ENCODE measurements at places on chromosomes 7 and 10.

DNA sequence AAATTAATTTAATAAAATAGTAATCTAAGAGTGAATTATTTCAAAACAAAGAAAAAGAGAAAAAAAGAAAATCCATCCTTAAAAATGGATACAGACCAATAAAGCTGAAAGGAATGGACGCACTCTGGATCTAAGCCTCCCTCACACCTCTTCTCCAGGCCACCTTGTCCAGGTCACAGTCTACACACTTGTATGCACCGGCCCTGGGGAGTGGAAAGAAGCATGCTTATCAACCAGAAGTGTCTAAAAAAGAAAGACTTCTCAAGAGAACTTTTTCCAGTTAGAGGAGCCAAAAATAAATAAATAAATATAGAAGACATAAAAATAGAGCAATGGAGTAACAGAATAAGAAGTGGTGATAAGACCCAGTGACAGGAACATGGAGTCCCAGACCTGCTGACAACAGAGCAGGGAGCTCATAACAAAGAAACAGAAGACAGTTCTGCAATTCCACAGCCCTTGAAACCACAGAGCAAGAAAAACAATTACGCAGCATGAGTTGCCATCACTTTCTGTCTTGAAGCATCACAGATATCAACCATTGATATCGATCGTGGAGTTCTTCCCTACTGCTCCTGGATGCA is 311.7 kb upstream of the NFE2L3 start:
- DNase-seq, result no peak

GRCh38 chr10:126101736-126102135 is 205.4 kb downstream of the FANK1 start:
- DNase-seq, result no peak

GRCh38 chr7:84092207-84092606 is 102.4 kb downstream of the SEMA3A start:
- no peak for DNase-seq

DNA sequence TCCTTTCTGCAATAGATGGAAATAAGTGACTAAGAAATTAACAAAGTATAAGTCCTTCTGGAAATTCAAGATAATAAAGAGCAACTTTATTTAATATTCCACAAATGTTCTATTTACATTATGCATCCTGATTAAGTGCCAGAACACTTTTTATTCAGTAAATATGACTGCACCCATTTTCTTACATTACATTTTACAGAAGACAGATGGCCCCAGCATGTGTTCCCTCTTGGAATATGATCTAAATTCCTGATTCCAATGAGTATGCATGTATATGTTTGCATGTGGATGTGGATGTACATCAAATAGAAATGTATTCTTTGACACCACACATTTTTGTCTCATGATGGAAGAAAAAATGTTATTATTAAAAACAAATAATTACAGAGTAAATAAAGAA is 628.7 kb upstream of the SEMA3D start:
- DNase-seq, result no peak

GRCh38 chr10:61189912-61190311 is 245.9 kb upstream of the RHOBTB1 start:
- no peak for DNase-seq

- no peak for DNase-seq
These were observed 74.2 kb downstream of the CTNNA3 start for GRCh38 chr10:67621834-67622233.

DNA sequence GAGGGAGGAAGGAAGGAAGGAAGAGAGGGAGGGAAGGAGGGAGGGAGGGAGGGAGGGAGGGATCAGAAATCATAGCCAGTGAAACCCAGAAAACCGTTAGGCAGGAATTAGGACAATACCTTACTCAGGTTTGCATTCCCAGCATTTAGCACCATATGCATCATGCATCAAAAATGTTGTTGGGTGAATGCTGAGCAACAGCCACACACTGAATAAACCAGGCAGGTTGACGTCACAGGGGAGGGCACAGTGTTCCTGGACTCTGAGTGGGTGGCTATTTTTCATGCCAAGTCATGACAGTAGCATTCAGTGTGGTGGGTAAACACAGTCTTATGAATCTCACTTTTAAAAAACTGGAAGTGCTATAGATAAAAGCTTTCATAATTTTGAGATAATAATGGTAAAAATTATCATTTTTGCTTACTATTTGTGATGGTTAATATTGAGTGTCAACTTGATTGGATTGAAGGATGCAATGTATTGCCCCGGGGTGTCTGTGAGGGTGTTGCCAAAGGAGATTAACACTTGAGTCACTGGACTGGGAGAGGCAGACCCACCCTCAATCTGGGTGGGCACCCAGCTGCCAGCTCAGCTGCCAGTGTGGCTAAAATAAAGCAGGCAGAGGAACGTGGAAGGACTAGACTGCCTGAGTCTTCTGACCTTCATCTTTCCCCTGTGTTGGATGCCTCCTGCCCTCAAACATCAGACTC is 199.1 kb upstream of the PRKCQ start:
- no peak for DNase-seq

DNA sequence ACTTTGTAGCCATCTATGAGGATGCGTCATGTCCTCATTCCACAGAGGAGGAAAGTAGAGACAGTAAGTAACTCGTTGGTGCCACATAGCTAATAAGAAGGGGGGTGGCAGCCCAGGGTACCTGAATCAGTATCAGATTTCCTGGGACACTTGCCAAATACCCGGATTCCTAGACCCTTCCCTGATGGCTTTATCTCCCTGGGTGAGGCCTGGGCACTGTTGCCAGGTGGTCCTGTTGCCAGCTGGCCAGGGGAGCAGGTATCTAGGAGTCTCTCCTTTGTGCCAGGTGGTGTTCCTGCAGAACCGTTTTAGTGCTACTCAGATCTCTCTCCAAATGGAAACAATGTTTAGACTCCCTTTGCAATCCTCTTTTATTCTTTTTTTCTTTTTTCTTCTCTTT is 12.7 kb downstream of the SLC29A3 start:
- no peak for DNase-seq

- no peak for DNase-seq
These were observed 85.1 kb upstream of the KMT2C start for GRCh38 chr7:152520861-152521302.

GRCh38 chr7:116100626-116101025 is 70.1 kb upstream of the TFEC start:
- no peak for DNase-seq

- DNase-seq, result no peak
These were observed 384.2 kb upstream of the FOXK1 start for GRCh38 chr7:4297918-4298219.

- no peak for DNase-seq
These were observed 217.6 kb downstream of the GFRA1 start for GRCh38 chr10:116055252-116055916.

DNA sequence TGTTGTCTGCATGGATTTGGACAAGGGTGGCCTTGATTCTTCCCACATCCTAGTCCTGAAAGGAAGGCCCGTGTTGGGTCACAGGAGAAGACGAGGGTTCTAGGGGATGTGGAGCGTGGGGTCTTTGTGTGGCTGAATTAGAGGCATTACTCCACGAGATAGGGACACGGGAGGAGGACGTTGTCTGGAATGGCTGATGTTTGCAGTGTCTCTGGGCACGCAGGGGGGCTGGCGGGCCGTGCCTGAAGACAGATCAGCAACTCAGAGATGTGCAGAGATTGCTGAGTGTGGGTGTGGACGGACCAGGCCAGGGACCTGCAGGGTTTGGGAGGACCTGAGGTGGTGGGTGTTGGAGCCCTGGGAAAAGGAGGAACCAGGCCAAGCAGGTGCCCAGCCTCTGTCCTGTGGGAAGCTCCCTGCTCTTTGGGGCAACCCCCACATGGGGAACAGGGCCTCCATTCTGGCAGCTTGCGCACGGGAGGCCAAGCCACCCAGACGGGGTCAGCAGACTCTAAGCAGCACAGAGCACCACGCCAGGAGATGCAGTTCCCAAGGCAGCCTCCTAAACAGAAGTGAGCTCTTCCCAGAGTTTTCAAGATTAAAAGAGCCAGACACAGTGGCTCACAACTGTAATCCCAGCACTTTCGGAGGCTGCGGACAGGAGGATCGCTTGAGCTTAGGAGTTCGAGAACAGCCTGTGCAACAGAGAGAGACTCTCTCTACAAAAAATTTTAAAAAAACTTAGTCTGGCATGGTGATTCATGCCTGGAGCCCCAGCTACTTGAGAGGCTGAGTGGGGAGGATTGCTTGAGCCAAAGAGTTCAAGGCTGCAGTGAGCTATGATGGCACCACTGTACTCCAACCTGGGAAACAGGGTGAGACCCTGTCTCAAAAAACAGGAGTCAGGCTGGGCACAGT is 71.0 kb upstream of the GTF2I start:
- no peak for DNase-seq

GRCh38 chr7:48548667-48549066 is 375.7 kb upstream of the CDC14C start:
- DNase-seq, result no peak

DNA sequence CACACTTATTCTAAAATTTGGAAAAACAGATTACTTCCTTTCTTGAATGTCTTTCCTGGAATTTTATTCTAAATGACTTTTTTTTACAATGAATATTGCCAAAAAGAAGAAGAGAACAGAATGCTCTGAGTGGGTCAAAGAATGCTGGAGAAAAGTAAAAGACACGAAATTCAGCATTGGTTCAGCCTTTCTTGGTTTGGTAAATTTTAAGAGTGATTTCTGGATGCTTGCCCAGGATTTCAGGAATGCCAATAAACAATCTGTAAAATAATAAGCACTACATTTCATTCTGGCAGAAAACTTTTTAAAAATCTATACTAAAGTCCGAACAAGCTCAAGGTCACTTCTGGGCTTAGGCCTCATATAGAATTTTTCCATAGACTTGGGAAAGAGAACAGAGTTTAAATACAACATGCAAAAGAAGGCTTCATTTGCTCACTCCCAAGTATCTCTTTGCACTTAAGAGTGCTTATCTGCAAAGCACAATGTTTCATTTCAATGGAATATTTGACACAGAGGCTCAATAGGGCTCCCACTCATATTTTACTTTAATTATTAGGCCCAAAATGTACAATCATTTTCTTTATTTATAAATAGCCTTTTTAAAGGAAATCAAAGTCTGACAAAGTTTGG is 359.5 kb upstream of the ANKRD30A start:
- no peak for DNase-seq

- no peak for DNase-seq
These were observed 99.8 kb downstream of the CCDC71L start for GRCh38 chr7:106561151-106561550.

DNA sequence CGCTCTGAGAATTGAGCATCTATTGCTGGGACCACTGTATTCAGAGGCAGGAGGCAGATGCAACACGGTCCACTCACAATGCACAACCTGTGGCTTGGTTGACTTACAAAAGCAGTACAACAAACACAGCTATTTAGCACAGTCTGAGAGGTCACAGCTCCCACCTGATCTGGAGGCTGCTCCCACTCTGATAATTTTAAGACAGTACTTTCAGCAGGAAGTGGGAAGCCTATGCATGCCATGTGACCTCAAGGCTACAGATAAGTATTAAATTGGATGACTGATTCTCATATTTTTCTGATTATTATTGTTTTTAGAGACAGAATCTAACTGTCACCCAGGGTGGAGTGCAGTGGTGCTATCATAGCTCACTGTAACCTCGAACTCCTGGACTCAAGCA is 659.3 kb downstream of the PARD3 start:
- DNase-seq, result no peak

DNA sequence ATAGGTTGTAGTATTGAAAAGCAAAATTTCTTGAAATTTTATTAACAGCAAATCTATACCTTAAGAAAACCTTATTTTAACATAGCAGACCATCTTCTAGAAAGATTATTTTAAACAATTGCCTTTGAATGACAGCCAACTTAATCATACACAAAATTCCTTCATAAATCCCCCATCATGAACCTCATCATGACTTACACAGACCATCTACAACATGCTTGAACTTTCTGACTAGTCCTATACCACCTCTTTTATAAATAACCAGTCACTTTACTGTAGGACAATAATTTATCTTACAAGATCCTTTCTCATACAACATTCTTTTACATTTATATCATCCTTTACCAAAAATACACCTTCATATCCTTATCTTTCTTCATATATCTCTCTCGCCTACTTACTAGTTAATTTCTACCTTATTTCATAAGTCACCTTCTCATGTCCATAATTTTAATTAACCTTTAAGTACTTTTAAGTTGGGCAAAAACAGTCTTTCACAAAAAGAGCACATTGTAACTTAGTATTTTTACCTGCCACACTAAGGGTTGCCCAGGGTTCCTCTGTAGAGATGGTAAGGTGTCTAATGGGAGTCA is 16.6 kb upstream of the PTN start:
- no peak for DNase-seq

GRCh38 chr7:20797462-20798080 is 10.9 kb upstream of the SP8 start:
- DNase-seq, result no peak

- no peak for DNase-seq
These were observed 28.0 kb downstream of the GUSB start for GRCh38 chr7:65953890-65954450.

- DNase-seq, result no peak
These were observed 13.8 kb upstream of the PPIF start for GRCh38 chr10:79333513-79333912.

GRCh38 chr7:95723583-95724180 is 48.7 kb upstream of the DYNC1I1 start:
- DNase-seq, result no peak

DNA sequence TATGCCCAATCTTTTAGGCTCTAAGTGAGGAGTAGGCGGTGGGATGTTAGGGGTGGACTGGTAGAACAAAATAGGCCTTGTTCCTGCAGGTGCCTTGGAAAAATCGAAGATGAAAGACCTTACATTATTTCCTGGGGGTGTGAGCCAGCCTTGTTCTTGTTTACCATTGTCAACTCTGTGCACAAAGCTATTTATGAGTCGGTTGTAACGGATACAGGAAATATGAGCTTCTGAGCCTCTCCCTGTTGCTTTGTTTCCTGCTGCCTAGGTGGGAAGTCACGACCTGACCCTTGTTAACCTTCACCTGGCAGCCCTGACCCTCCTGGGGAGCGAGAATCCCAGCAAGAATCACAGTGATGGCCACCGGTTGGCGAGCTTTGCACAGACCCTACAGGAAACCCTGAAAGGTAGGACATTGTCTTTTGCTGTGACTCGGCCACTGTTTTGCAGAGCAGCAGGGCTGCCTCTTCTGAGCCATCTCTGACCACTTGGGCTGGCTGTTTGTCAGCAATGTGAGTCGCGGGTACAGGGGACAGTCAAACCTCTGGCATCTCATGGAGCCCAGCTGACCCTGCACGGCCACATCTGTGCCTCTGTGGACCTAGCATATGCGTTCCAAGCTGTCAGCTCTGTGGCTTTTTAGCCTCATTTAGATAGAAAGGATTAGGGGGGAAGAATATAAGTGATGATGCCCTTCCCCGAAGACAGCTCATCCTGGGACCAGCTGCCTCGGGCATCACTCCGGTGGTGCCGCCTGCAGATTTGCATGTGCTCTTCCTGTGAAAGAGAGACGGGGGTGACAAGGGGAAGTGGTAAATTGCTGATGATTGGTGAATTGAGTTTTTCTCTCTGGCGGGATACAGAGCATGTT is 102.1 kb upstream of the ANLN start:
- no peak for DNase-seq

GRCh38 chr10:71354776-71355175 is 35.7 kb downstream of the SLC29A3 start:
- no peak for DNase-seq

DNA sequence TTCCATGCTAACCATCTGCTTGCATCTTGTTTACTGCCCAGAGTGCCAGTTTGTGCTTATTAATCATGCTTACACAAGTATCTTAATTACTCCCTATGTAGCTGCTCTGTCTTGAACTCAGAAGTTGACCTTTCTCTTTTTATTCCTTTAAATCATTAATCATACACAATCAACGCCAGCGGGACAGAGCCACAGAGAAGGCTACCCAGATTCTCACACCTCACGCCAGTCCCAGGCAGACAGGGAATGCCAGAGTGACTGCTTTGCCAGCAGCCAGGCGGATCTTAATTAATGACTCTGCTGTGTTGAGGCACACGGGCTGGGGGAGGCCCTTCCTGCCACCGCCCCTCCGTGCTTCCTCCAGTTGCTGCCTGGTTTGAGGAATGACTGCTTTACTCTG is 229.4 kb downstream of the LRMDA start:
- no peak for DNase-seq
